ENCODE measurements at places on chromosomes 2 and 18.
A peak's percentile ranks its signal among the peaks of the same experiment; 100 is the strongest.

GRCh38 chr2:60796573-60797509 lies 40.8 kb downstream of the PAPOLG start:
- DNase-seq: no peak

DNA sequence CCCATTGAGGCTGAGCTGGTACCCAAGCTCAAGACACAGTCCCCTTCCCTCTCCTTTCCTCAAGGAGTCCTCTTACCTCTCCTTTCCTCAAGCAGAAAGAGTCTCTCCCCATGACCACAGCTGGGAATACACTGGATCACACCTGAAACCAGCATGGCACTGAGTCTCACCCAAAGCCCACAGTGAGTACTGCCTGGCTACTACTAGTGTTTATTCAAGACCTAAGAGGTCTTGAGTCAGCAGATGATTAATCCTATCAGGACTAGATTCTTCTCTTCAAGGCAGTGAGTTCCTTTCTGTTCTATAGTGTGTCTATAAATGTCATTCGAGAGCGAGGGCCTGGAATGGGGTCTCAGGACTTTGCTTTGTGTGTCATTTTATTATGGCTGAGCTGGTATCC lies 111.4 kb downstream of the METTL4 start:
- DNase-seq: no peak

- peak; percentile 53 for DNase-seq
Measured at GRCh38 chr2:96325041-96325883, at the start of gene ITPRIPL1. Gene ITPRIPL1, plus strand, starts transcription at chr2:96325317. Its CDS starts 523 bp downstream, at chr2:96325840.

- DNase-seq: no peak
Measured at GRCh38 chr2:42197792-42198191, 28.6 kb downstream of the EML4 start.

- no peak for DNase-seq
Measured at GRCh38 chr2:64157792-64158191, 13.6 kb upstream of the PELI1 start.

- DNase-seq: no peak
Measured at GRCh38 chr18:49630246-49630699, 68.4 kb downstream of the LIPG start.

GRCh38 chr2:206176121-206176520 lies 16.4 kb downstream of the EEF1B2 start:
- DNase-seq: no peak

- no peak for DNase-seq
Measured at GRCh38 chr2:25833566-25833965, 44.7 kb downstream of the ASXL2 start.

- no peak for DNase-seq
Measured at GRCh38 chr2:101672047-101672446, 25.5 kb upstream of the MAP4K4 start.

DNA sequence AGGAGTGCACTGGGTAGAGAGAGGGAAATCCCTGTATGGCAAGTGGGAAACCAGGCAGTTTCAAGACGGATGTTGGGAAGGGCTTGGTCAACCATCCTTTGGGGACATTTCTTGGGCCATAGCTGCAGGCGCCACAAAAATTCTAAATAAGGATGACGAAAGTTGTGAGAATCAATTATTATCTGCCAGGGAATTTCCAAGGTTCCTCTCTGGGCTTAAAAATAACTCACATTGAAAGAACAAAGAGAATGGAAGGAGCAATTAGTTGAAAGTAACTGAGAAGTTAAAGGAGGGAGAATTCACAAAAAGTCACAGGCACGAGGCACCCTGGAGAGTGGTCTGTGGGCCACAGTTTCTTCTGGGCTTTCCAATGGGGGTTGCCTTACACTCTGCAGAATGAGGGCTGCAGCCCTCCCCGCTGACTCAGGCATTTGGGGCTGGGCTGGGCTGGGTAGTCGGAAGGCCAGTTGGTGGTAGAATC lies 195.7 kb downstream of the SMAD7 start:
- DNase-seq: no peak

GRCh38 chr2:227684258-227684657 lies 17.7 kb downstream of the SCYGR5 start:
- no peak for DNase-seq

DNA sequence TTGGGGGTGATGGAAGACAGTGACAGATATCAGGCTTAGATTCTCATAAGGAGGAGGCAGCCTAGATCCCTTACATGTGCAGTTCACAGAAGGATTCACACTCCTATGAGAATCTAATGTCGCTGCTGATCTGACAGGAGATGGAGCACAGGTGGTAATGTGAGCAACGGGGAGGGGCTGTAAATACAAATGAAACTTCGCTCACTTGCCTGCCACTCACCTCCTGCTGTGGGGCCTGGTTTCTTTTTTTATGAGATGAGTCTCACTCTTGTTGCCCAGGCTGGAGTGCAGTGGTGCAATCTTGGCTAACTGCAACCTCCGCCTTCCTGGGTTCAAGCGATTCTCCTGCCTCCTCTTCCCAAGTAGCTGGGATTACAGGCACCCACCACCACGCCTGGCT lies 258.6 kb downstream of the EN1 start:
- no peak for DNase-seq

DNA sequence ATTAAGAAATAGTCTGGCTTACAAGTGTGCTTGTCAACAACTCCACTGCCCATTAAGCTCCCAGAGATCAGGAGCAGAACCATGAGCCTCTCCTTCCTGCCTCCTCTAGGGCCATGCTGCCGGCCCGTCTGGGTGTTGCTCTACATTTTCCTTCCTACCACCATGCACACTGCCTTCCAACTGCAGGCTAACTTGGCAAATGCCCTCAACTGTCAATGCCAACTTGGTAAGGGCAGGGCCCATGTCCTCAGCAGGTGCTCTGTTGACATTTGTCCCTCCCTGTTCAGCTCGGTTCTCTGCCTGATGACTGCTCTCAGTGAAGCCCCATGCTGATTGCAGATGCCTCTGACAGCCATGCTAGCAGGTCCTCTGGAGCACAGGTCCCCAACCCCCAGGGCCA lies 345.2 kb downstream of the ALK start:
- DNase-seq: peak; percentile 52

DNA sequence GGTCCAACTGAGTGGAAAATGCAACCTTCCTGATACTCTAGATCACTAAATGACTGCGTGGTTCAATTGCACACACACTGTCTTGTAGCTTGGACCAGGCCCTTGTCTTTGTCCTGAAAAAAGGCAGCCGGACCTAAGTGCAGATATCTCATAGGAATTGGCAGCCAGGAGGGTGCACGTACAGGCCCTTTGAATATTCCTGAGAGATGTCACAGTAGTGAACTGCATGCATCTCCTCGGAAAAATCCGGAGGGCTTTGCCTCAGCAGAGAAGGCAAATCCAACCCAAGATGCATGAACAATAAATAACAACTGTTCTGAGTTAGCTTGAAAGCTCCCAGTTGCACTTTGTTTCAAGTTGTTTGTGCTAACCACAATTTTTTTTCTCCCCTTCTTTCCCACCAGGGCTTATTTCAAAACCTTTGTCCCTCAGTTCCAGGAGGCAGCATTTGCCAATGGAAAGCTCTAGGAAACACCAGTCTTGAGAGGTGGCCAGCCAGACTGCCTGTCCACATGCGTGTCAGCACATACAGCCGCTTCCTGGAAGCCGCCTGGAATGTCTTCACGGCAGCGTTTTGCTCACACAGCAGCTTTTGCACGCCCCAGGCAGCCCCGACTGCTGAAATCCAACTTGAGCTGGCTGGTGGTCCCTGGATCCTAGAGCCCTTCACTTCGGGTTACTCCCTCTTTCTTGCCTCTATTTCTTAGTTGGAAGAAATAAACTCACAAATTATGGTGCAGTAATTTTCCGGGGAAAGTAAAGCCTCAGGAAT lies 54.4 kb upstream of the FOSL2 start:
- no peak for DNase-seq

GRCh38 chr2:62320657-62321357 lies 124.9 kb downstream of the B3GNT2 start:
- no peak for DNase-seq

DNA sequence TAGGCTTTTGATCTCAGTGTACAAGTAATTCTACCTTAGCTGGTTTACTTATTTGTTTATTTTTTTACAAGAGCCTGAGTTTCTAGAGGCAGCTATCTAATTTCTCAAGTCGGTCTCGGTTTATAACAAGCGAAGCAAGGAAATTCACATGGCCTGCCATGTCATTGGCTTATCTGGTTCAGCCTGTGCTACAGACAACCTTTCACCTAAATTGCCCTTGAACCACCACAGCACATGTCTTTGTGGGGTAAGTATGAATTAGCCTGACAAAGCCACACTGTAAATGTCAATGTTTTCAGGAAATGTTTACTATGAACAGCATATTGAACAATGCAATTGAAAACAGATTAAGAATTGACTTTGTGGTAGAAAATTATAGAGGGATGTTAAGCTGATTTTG lies 167.1 kb downstream of the PID1 start:
- DNase-seq: no peak

GRCh38 chr2:62787386-62787785 lies 81.9 kb downstream of the EHBP1 start:
- peak; percentile 71 for DNase-seq
